ENCODE measurements at places on chromosomes 13 and 19.

DNA sequence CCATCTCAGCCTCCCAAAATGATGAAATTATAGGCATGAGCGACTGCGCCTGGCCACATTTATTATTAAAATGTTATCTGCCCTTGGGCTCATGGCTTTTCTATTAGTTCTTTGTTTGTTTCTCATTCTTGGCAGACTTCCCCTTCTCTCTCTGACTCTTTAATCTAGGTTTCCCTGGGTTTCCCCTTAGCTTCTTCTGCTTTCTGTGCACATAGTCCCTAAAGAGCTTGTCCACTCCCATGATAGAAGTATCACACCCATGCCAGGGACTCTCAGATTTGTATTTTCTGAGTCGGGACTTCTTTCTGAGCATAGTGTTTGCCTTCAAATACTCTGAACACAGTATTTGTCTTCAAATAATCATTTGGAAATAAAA, 38.6 kb upstream of the ITM2B start:
- DNase-seq = no peak

GRCh38 chr13:60172111-60172510, 8.4 kb upstream of the DIAPH3 start:
- no peak for DNase-seq

GRCh38 chr19:8965887-8966286, 44.3 kb downstream of the MUC16 start:
- no peak for DNase-seq

GRCh38 chr19:46404753-46405468, 8.5 kb downstream of the CCDC8 start:
- DNase-seq = no peak

- DNase-seq = no peak
Observed at GRCh38 chr19:49344505-49345423, 9.6 kb downstream of the CD37 start.

- no peak for DNase-seq
Observed at GRCh38 chr13:43915451-43915850, 35.7 kb downstream of the LACC1 start.

GRCh38 chr13:110454227-110454859, 107.2 kb downstream of the RAB20 start:
- DNase-seq = no peak

- DNase-seq = no peak
Observed at GRCh38 chr13:93774506-93774905, 547.9 kb downstream of the GPC6 start.

DNA sequence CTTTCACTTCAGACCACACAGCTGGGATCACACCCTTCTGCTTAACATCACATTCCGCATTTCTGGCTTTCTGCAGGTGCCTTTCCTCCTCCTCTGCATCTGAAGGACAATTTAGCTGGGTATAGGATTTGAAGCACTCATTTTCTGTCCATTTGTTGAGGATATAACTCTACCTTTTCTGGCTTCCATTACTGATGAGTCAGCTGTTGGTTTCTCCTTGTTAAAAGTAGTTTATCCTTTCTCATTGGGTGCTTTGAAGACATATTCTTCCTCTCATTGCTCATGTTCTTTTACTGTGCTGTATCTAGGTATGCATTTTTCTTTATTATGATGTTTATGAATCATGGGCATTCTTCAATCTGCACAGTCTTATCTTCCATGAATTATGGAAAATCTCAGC, 199.3 kb upstream of the SOX1 start:
- no peak for DNase-seq
